OCI-M1 (cell line): ENCODE measurements at places on chromosomes 7 and 10.
A peak's percentile ranks its signal among the peaks of the same experiment; 100 is the strongest.

DNA sequence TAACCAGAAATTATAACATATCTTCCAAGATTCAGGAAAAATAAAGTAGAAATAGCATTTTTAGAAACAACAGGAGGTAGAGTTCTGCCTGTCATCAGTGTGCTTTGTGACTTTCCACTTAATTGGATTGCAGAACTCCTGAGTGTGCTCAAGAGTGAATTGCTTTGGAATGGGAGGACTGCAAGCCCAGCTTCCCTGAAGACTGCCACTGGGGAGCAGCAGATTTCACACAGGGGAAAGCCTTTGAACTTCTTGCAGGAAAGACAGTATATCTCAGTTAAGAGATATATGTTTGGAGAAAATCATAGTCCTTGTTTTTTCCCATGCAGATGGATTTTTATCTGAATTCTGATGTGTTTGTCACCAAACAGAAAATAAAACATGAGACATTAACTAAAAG, 124.5 kb downstream of the TMEM168 start:
- DNase-seq: peak; percentile 18

DNA sequence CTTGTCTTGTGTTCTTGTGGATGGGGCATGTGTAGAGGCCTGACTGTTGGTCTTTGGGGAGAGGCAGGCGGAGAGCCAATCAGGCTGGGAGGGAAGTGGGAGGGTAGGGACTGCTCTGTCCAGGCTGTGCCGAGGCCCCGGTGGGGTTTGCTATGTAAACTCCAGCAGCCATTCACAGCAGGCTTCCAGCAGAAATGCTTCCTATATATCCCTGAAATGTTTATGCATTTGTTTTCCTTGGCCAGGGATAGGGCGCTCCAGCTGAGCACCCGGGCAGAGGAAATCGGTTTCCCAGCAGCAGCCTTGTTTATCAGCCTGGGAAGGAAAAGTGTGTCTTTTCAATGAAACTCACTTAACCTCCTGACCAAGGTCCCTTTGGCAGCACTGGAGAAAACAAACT, 18.3 kb upstream of the AQP1 start:
- no peak for DNase-seq

GRCh38 chr10:69856601-69857166, 55.0 kb downstream of the COL13A1 start:
- peak; percentile 22 for DNase-seq

GRCh38 chr7:93559639-93560491, 14.7 kb downstream of the CALCR start:
- DNase-seq: peak; percentile 76

GRCh38 chr7:106457678-106458077, 172.9 kb upstream of the NAMPT start:
- no peak for DNase-seq

- DNase-seq: no peak
These were observed 129.7 kb downstream of the PLCE1 start for GRCh38 chr10:94123258-94123995.

GRCh38 chr7:141652691-141653090, 49.3 kb downstream of the DENND11 start:
- DNase-seq: no peak

DNA sequence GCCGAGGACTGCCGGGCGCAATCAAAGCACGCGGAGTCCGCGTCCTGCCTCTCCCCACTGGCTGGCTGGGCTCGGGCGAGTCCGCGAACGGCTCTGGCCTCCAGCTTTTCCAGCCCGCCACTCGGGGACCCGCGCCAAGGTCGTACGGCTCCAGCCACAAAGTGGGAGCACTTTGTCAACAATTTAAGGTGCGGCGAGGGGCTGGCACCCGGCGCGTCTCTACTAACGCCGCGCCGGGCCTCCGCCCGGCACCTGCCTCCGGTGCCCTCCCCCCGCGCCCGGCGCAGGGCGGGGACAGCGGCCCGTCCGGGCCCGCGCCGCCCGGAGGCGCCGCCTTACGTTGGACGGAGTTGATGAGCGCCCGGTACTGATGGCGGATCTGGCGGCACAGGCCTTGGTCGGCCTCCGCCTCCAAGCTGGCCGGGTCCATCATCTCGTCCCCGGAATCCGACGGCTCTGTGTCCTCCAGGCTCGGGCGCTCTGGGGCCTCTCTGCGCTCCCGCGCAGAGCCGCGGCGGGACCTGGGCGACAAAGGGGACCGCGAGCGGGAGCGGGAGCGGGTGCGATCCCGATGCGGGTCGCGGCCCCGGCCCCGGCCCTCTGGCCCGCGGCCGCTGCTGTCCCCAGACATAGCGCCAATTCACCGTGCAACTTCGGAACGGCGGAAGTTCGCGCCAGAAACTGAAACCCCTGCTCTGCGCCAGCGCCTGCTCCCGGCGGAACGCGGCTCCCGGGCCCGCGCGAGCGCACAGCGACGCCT, at the start of gene NSMCE4A:
Gene NSMCE4A (minus strand): TSS at position 683 of the 760 bp plus-strand sequence. CDS start 52 bp downstream, at position 631.
- DNase-seq: peak; percentile 89

- DNase-seq: no peak
These were observed 12.1 kb upstream of the ZNF107 start for GRCh38 chr7:64653721-64654401.

DNA sequence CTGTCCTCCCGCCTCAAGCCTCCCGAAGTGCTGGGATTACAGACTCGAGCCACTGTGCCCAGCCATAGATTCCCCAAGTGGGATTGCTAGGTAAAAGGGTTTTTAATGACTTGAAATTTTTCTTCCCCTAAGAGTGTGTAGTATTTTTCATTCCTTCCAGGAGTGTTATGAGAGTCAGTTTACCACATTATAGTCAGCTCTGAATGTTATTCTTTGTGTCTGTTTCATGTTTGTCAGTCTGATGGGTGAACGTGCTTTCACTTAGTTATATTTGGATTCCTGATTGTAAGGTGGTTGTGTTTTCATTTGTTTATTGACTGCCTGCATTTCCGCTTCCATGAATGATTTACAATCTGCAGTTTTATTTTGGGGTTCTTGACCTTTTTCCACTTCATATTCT, 6.3 kb downstream of the ZNF212 start:
- DNase-seq: no peak

DNA sequence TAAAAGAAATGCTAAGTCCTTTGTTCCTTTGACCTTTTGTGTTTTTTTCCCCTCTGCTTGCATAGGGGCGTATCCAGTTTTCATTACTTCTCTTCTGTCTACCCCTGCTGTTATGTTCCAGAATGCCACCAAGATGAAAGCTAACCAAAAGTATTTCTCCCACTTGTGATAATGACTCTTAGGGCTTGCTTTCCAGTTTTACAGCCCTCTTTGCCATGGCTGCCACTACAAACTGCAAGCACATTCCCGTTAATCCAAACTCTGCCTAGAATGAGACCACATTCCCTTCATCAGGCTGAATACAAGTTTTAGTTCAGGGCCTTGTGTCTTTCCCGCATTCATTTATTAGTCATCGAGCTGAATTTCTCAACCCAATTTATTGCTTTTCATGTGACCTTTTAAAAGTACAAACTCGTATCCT, 23.6 kb upstream of the CD36 start:
- DNase-seq: no peak

DNA sequence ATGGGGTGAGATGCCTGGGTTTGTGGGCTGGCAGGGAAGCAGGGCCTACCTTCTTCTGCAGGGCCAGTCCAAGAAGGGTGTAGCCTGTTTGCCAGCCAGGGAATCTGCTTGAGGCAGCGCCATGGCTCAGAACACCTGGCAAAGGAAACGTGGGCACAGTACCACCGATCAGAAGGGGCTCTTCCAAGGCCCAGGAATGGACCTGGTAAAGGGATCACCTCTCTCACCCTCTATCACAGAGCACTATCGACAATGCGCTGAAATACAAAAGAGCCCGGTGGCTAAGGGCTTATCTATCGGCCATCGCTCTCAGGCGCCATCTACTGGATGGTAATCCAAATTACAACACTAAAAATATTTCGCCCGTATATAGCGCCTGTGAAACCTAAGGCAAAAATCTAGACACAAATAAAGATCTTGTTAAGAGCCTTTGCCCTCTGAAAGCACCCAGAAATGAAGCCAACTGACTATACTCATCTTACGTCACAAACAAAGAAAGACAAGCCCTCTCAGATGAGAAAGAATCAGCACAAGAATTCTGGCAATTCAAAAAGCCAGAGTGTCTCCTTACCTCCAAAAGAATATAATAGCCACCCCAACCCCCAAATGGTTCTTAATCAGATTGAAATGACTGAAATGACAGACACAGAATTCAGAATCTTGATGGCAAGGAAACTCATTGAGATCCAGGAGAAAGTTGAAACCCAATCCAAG, 217.8 kb upstream of the HPS1 start:
- peak; percentile 63 for DNase-seq

- no peak for DNase-seq
These were observed 9.9 kb upstream of the SLC25A13 start for GRCh38 chr7:96331775-96332174.

DNA sequence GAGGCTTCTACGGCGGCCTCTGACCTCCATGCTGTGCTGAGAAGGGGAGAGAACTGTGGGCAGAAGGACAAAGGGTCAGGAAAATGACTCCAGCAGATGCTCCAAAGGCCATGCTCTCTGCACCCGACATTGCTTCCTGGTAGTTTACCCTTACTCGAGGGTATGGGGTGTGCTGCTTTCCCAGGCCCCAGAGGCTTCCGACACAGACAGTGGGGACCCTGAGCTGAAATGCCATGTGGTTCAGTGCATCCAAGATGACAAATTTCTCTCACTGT, 130.9 kb downstream of the PTPN20 start:
- no peak for DNase-seq
